Activated CD8-positive, alpha-beta memory T cell treated with anti-CD3 and anti-CD28 coated beads for 4 hours (primary cell): ENCODE measurements at places on chromosomes 7 and 10.

- no peak for DNase-seq
These were observed 21.5 kb upstream of the PLEKHA1 start for GRCh38 chr10:122352817-122353525.

DNA sequence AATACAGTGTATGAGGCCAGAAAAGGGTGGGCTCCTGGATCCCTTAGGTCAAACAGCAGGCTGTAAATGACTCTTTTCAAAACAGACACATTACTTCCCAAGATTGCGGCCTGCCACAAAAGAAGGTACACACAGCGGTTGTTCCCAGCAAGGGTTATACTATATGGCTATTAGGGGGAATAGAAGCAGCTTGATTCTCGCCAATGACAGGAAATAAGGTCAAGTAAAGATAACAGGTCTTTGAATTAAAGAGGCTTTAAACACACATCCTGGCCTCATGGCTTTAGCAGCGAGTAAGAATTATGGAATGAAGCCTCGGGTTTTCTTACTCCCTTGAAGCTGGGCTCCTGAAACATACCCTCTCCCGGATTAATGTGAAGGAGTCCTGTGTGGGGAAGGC is 58.3 kb downstream of the CYP26A1 start:
- no peak for DNase-seq

- DNase-seq = no peak
These were observed 56.9 kb upstream of the PPP1R3C start for GRCh38 chr10:91689731-91690168.

DNA sequence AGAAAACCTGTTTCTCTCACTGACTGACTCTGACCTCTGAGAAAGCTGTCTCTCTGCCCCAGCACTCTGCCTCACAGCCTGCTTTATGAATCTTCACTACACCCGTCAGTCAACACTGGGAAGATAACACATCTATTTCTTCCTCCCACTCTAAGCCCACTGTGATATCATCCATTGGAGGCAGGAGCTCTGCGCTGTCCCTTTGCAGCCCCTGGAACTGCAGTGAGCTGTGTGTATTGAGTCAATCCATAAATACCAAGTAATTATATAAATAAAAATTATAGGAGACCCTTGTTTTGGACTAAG is 17.2 kb upstream of the FXYD4 start:
- no peak for DNase-seq
